ENCODE measurements at places on chromosomes 3 and 15.

- DNase-seq: no peak
Observed at GRCh38 chr3:58999134-58999773, 50.6 kb downstream of the CFAP20DC start.

DNA sequence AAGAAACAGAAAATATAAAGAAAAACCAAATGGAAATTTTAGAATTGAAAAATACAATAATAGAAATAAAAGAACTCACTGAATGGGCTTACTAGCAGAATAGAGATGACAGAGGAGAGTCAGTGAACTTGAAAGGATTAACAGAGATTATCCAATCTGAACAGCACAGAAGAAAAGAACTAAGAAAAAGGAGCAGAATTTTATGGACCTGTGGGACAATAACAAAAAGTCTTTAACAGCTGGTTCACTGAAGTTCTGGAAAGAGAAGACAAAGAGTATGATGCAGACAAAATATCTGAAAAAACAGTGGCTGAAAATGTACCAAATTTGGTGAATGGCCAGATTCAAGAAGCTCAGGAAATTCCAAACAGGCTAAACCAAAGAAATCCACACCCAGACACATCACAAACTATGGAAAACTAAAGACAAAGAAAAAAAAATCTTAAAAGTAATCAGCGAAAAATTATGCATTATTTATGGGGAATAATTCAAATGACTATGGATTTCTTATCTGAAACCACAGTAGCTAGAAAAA, 9.7 kb upstream of the GNB5 start:
- DNase-seq: no peak

DNA sequence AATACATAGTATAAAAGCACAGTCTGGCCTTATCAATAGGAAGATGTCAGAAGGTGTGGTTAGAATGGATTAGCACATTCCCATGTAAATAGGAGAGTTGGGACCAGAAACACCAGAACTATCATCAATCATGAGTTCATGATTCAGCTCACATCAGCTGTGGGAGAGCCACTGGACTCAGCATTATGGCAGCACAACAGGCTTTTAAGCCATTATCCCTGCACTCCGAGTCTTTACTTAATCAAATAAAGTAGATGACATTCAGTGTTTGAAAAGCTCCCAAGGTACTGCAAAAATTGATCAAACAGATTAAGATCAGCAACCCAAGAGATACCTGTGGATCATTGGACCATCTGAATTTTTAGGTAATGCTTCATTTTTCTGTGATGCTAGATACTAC, 24.7 kb downstream of the PARP14 start:
- DNase-seq: no peak

- DNase-seq: no peak
Observed at GRCh38 chr3:55282994-55283393, 204.1 kb downstream of the WNT5A start.

- no peak for DNase-seq
Observed at GRCh38 chr3:120111898-120112297, 17.7 kb upstream of the GSK3B start.

GRCh38 chr15:84715441-84716035, 401 bp downstream of the SEC11A start:
- no peak for DNase-seq

GRCh38 chr3:139235192-139235591, 108.6 kb upstream of the MRPS22 start:
- no peak for DNase-seq

DNA sequence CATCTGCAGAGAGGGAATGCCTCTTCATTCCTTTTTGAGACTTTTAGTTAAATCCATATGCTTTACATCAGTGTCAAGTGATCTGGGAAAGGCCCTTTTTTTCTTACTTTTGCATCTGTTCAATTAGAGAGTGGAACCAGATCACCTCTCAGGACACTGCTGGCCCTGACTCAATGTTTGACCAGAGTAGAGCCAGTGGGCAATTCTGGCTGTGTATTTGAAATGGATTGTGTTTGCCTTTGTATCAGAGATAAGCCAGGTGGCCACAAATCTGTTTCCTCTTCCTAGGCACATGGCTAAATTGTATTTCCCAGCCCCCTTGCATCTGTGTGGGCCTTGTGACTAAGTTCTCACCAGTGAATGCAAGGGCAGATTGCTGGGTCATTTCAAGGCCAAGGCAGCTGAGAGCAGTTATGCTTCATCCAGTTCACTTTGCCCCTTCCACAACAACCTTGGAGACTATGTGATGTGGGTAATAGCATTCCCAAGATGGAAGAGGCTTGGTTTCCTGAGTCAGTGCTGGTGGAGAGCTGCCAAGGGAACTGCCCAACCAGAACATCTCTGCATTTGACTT, 75.6 kb upstream of the CACNA2D3 start:
- DNase-seq: no peak

DNA sequence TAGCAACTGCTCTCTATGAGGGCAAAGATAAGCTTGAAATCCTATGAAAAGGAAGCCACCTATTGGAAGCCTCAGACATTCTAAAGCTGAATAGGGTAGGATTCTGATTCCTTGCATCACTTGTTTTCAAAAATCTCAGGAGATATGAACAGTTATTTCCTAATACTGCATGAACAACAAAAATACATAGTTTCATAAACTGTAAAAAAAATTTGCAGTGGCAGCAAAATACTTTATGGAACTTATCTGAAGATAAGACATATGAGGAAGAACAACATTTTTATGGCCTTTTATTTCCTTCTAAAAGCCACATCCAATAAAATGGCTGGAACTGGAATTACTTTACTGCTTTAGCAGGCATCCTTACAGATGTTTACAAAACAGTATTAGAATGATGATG, 29.9 kb downstream of the AP3S2 start:
- no peak for DNase-seq

DNA sequence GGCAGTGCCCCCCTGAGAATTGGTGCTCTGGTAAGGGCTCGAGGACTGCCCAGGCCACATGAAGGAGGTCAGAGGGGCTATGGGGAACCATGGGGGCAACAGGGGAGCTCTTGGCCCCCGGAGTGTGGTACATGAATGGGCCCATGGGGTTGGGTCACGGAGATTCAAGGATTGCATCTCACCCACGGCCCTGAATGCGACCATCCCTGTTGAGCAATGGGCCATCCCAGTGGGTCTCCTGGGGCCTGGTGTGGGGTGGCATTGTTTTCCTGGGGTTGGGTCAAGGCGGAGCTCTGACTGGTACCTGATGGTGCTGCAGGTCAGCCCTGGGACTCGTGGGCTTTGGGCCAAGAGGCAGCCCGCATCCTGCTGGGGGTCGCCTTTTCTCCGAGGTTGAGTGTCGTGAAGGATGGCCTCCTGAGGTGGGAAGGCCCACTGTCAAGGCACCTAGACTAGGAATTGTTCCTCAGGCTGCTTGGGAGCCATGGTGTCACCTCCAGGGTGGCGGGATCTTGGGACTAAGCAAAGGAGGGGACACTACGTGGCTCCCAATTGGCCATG, 198.3 kb downstream of the UBE3A start:
- no peak for DNase-seq

All from hippocampal formation (tissue), 2 donors.